ENCODE measurements at places on chromosomes 4 and X.
A peak's percentile ranks its signal among the peaks of the same experiment; 100 is the strongest.

- DNase-seq: no peak
Measured at GRCh38 chr4:119942806-119943205, 123.8 kb downstream of the MAD2L1 start.

GRCh38 chrX:47607091-47607490, 12.6 kb downstream of the SYN1 start:
- DNase-seq: no peak

DNA sequence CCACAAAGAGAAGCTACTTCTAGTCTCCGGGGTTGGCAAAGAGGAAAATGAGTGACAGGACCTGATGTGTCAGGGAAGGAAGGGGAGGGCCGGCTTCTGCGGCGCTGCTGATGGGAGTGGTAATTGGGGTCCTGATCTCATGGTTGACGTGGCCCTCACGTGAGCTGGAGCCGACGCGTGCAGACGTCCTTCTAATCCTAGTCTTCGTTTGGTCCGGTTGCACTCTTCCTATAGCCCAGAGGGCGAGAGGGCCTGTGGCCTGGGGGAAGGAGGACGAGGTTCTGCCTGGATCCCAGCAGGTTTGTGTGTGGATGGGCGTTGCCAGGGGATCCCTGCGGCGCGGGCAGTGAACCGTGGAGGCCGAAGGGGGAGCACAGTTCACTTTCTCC, at the start of gene ARMCX1:
Gene ARMCX1 (plus strand): TSS at position 186 of the 389 bp plus-strand sequence. CDS start 2,384 bp downstream, outside the sequence.
- DNase-seq: peak; percentile 2

GRCh38 chr4:67328018-67328278, 217.4 kb downstream of the CENPC start:
- no peak for DNase-seq

DNA sequence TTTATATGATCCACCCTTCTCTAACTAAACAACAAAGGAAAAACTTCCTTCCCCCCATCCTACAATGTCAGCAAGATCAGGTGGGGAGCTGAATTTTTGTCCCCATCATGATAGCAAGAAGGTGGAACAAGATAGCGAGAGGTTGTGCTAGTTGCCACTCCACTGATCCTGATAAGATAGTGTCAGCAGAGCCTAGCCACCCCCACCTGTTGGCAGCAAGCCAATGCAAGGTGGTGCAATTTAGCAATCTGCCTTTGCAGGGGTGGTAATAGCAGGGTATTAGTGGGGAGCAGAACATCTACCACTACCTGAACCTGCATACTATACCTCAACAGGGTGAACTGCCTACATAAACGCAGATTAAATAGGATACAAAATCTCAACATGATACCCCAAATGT, 80.2 kb upstream of the MAMLD1 start:
- no peak for DNase-seq

DNA sequence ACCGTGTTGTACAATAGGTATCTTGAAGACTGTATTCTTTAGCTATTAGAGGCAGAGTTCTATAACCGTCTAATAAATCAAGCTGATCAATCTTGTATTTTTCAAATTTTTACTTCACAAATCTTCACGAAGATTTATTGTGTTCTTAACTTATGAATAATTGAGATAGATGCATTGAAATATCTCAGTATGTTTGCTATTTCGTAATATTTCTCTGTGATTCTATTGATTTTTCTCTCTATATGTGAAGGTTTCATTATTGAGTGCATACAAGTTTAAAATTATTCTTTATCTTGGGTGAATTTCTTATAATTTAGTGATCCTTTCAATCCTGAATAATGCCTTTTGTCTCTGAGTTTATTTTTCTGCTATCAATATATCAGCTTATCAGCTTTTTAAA, 19.8 kb upstream of the SHISA3 start:
- DNase-seq: no peak

DNA sequence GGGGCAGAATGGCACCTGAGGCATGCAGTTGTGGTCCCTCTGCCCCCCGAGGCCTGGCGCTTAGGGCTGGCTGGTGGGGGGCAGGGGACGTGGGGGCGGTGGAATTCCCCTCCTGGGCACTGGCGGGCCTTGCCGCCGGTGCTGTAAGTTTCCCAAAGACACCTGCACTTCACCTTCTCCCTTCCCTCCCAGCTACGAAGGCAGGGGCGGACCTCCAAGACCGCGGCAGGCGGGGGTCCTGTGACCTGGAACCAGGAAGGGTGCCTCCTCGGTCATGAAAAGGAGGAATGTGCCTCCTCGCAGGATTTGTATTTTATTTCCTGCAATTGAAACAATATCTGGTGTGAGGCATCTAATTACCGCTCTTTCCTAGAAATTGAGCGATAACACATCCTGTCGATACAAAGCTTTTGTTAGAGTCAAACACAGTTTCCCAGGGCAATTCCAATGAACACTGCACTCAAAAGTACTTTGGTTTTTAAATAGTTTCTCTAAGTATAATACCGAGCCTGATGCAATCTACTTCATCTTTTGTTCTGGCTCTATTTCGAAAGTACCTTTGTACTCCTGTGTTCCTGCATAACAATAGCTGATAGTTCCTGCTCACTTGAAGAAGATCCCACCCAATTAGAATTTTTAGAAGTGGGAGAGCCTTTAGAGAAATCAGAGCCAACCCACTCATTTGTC, 12.3 kb upstream of the ADRA2C start:
- no peak for DNase-seq

- DNase-seq: no peak
Measured at GRCh38 chr4:10924274-10924673, 239.7 kb upstream of the CLNK start.

DNA sequence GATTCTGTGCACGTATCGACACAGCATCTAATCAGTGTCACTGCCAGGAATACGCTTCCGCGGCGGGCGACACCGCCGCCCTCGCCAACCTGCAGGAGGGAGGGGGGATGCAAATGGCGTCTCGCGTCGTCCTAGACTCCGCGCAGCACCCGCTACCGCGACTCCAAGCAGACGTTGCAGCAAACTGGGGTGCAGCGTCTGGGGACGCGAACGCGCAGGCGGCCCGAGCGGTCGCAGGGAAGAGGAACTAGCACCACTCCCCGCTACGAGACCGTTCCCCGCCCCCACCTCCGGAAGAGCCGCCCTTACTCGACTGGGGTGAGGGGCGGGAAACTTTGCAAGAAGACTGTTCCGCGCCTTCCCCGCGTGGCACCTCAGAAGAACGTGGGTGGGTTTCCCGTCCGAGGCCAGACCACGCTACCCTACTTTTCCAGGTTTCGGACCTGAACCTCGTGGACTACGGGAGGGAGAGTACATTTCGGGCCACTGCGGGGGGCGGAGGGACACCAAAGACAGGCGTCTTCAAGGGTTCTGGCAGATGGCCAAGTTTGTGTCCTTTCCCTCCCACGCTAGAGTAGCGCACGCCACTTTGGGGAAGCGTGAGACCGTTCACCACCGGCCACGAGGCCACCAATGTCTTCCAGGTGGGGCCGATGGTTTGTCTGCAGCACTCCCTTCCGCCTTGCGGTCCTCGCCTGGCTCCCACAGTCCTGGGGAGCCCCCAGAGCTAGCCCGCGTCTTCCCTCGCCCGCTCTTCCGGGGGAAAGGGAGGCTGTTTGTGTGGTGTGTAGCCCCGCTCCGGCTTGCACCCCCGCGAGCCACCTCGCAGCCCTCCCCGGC, 78.0 kb upstream of the BCOR start:
- peak; percentile 11 for DNase-seq

DNA sequence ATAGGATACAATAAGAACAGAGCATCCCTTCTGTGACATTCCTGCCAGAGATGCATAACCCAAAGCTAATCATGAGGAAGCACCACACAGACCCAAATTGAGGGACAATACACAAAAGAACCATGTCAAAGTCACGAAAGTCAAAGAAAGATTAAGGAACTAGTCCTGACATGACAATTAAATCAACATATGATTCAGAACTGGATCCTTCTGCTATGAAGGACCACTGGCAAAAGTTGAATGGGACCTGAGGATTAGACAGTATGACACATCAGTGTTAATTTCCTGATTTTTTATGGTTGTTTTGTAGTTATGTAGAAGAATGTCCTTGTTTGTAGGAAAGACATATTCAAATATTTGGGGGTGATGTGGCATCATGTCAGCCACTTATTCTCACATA, 13.9 kb downstream of the ACOT9 start:
- DNase-seq: no peak

Data from NCI-H187 (cell line).